ENCODE measurements at places on chromosomes 1 and 21.
A peak's percentile ranks its signal among the peaks of the same experiment; 100 is the strongest.

DNA sequence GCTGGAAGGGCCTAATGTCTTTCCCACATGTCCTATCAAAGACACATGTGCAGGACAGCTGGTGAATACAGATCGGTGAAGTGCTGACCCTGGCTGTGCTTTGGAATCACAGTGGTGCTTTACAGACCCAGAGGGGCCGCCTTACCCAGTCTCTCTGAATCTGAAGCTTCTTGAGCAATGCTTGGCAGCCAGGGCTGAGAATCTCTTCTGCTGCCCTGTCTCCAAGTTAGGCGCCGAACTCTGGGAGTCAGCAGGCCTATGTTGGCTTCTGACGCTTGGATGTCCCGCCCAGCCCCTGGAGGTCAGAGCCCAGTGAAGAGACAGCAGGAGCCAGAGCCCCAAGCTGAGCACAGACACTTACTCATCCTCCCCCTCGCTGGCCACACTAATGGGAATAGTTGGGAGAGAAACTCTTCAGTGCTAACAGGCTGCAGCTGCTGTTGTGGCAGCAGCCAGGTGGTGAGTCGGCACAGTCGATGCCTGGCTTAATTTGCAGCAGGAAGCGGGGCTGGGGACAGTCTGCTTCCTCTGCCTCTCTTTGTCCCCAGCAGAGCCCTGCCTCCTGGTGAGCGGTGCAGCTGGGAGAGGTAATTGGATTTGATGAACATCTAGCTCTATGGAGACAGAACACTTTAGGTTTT, 68.1 kb downstream of the URB2 start:
- peaks cover 25% of the 10 kb centered on the region for H3K4me1 ChIP-seq
- peak; percentile 35 for DNase-seq
- H3K27me3 ChIP-seq, result peaks cover 6% of the 10 kb centered on the region
- H3K4me3 ChIP-seq, result peak overlapping the region; percentile 56
- H3K27ac ChIP-seq, result no peak overlapping the region

DNA sequence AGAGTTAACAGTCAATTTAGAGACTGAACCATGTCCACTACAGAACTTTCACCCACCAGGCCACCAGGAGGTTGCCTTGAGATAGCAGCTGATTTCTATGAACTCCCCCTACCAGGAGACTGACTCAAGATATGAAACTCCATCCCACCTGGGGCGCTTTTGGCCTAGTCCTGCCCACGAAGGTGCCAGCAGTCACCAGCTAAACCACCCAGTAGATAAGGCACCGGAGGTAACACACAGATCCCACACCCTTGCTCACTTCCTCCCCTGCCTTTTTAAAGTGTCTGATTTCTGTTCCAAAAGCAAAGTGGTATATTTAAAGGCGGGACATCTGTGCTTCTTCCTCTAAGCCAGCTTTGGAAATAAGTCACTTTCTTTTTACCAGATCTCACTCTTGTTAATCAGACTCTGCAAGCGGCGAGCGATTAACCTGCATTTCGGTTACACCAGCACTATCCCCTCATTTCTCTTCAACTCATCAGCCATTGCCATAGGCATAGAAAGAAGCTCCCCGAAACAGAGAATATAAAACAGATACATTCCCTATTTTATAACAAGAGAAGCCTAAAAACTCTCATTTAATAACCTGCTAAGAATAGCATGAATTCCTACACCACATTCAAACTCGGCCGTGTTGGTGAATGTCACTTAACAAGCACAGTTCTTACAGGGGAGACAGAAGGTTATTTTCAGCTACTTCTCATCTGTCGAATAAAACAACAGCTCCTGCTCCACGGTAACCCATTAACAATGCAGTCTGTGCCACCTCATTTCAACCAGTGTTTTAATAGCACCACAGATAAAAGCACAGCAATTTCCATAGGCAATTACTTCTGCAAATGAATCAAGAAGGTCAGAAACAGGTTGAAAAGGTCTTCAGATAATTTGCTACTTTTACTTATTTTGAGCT, 318.1 kb downstream of the KCNH1 start:
- H3K36me3 ChIP-seq, result no peaks in the 10 kb centered on the region
- no peak overlapping the region for H3K4me3 ChIP-seq
- no peak for DNase-seq
- peaks cover 5% of the 10 kb centered on the region for H3K4me1 ChIP-seq
- H3K27me3 ChIP-seq, result peaks cover 7% of the 10 kb centered on the region
- no peak overlapping the region for H3K27ac ChIP-seq

DNA sequence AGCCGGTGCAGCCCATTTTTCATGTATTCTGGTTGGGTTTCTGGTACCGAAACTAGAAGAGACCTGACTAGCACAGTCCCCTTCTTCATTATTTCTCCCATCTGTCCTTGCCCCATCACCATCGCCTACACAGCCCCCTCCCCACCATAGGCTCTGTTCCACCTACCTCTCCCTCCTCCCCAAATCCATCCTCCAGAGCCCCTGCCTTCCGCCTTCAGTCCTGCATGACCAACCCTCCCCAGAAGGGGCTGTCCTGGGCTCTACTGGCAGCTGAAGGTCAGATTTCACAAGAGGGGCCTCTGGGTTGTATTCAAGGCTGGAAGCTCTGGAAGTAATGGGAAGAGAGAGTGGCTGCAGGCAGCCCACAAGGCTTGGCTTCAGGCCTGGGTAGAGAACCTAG, 55.2 kb downstream of the SDC3 start:
- H3K4me3 ChIP-seq, result no peak overlapping the region
- H3K36me3 ChIP-seq, result no peaks in the 10 kb centered on the region
- DNase-seq, result peak; percentile 40
- peaks cover 43% of the 10 kb centered on the region for H3K4me1 ChIP-seq

GRCh38 chr1:40769815-40770214, 13.8 kb upstream of the KCNQ4 start:
- H3K27ac ChIP-seq, result peak overlapping the region; percentile 36
- DNase-seq, result no peak
- peaks cover 56% of the 10 kb centered on the region for H3K36me3 ChIP-seq
- H3K4me1 ChIP-seq, result peaks cover 28% of the 10 kb centered on the region

DNA sequence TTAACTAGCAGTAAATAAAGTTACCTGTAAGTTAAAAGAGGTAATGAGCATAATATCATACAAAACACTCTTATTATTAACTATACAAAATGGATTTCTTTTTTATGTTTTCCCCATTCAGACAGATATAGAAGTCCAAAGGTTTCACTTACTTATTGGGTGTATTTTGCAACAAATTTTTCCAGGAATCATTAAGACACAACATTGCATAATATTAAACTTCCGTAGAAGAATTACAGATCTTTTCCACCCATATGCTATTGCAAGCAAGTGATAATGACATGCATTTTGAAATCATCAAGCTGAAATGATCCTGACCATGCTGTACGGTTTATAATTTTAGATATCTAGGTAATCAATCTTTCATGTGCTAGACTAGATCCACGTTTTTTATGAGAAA, 957.0 kb downstream of the NCAM2 start:
- no peak for DNase-seq
- H3K4me3 ChIP-seq, result no peak overlapping the region
- H3K27ac ChIP-seq, result no peak overlapping the region
- H3K4me1 ChIP-seq, result no peaks in the 10 kb centered on the region

GRCh38 chr1:66489151-66489550, 44.8 kb upstream of the SGIP1 start:
- H3K36me3 ChIP-seq, result no peaks in the 10 kb centered on the region
- H3K4me1 ChIP-seq, result peaks cover 1% of the 10 kb centered on the region
- no peak overlapping the region for H3K4me3 ChIP-seq

GRCh38 chr1:39154553-39155421, 49.7 kb upstream of the MACF1 start:
- H3K4me3 ChIP-seq, result no peak overlapping the region
- H3K36me3 ChIP-seq, result peaks cover 28% of the 10 kb centered on the region
- H3K4me1 ChIP-seq, result peaks cover 77% of the 10 kb centered on the region
- peak overlapping the region; percentile 91 for H3K27ac ChIP-seq

GRCh38 chr1:65751961-65752360, 40.7 kb upstream of the PDE4B start:
- no peak overlapping the region for H3K27ac ChIP-seq
- H3K27me3 ChIP-seq, result peaks cover 7% of the 10 kb centered on the region
- DNase-seq, result no peak
- H3K36me3 ChIP-seq, result no peaks in the 10 kb centered on the region

GRCh38 chr1:110668549-110668948, 6.2 kb downstream of the KCNA3 start:
- H3K36me3 ChIP-seq, result peaks cover 4% of the 10 kb centered on the region
- no peak for DNase-seq
- H3K4me1 ChIP-seq, result peaks cover 3% of the 10 kb centered on the region
- H3K4me3 ChIP-seq, result no peak overlapping the region
- no peak overlapping the region for H3K27ac ChIP-seq
- H3K27me3 ChIP-seq, result peaks cover 50% of the 10 kb centered on the region

GRCh38 chr1:151005729-151006319, 878 bp downstream of the MINDY1 start:
- peaks cover 76% of the 10 kb centered on the region for H3K4me1 ChIP-seq
- peak overlapping the region; percentile 99 for H3K27ac ChIP-seq
- peak overlapping the region; percentile 98 for H3K4me3 ChIP-seq

DNA sequence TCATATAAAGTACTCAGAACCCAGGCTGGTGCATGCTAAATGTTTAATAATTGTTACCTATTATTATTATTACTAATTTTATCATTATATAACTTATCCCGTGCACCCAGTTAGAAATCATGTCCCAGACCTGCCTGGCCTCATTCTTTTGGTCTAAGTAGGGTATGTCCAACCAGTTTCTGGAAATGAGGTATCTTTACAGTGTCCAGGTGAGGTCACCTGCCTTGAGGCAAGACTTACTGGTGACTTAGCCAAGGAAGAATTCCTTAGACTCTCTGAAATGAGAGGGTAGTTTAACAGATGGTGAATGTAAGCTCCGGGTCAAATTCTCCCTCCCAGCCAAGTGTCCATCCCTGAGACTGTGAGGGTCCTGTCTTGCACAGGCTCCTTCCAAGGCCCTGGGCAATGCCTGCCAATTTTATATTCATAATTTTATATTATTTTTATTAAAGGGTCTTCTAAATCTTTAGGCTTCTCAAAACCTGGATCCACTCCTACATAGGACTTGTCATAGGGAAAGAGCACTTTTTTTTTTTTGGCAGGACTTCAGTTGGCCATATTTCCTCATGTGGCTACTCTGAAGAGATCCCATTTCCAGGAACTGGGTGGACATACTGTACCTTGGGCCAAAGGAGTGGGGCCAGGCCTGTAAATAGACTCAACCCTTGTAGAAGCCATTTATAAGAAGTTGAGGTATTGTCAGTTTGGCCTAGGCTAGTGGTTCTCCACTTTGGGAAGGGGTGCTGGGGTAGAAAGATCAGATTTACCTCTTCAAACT, 96.7 kb upstream of the KCNA3 start:
- no peak for DNase-seq
- H3K27me3 ChIP-seq, result peaks cover 45% of the 10 kb centered on the region
- H3K36me3 ChIP-seq, result no peaks in the 10 kb centered on the region
- H3K4me3 ChIP-seq, result no peak overlapping the region
- no peak overlapping the region for H3K27ac ChIP-seq

DNA sequence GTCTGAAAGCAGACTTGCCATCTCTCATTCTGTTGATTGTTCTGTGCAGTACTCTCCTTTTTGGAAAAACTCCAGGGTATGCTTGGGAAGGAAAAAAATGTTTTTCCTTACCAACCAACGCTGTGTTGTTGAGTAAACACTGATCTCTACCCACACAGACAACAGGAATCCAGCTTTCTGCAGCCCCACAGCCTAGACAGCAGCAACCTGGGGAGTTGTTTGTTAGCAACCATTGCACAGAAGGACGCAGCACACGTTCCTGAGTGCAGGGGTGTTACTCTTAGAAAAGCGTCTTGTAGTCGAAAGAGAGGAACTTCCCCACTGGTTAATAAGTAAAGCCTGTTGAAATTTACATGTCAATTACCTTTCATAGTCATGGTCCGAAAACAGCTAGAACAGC, 56.6 kb downstream of the SMYD2 start:
- peak overlapping the region; percentile 10 for H3K27ac ChIP-seq
- peaks cover 32% of the 10 kb centered on the region for H3K4me1 ChIP-seq
- peaks cover 7% of the 10 kb centered on the region for H3K27me3 ChIP-seq

GRCh38 chr1:156525071-156525501, 24.5 kb upstream of the MEF2D start:
- peak; percentile 25 for DNase-seq
- H3K4me3 ChIP-seq, result no peak overlapping the region
- peak overlapping the region; percentile 80 for H3K27ac ChIP-seq
- peaks cover 32% of the 10 kb centered on the region for H3K36me3 ChIP-seq
- peaks cover 28% of the 10 kb centered on the region for H3K4me1 ChIP-seq

DNA sequence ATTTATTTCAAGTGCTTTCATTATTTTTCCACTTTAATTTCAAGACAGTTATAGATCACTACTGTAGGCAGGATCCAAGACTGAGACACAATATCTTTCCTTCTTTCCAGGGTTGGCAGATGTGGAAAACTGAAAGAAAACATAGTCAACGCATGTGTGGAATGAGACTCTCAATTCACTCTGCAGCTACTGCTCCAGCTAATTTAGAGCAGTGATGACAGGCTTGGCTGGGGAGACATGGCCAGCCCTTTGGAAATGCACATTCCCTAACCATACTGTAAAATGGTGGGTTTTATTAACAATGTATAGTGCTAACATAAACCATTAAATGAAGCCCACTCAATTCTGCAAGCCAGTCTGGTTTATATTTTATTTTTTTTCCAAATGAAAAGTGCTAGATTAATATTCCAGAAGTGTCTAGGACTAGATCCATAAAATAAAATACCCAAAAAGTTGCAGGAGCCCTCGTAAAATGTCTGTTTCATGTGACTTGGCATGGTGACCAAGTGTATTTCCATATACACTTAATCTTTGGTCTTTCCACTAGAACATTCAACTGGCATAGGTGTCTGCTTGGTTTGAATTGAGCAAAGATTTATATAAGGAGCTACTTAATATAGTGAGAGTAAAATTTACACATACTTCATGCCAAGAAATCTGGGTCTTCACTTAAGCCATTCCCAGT, 32.9 kb downstream of the COL11A1 start:
- no peak overlapping the region for H3K4me3 ChIP-seq
- H3K27me3 ChIP-seq, result no peaks in the 10 kb centered on the region
- H3K36me3 ChIP-seq, result peaks cover 5% of the 10 kb centered on the region

DNA sequence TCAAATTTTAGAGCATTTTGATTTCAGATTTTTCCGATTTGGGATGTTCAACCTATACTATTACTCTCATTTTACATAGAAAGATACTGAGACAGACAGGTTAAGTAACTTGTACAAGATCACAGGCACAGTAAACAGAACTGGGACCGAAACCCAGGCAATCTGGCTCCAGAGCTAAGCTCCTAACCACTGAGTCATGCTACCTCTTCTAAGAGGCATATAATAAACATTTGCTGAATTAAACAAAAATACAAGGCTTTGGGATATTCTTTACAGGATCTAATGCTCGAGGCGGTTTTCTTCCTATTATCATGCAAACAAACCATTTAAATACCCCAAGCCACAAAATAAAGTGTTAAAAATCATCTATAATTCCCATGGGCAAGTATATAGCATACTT, 50.3 kb downstream of the MCOLN2 start:
- no peak overlapping the region for H3K27ac ChIP-seq
- H3K4me3 ChIP-seq, result no peak overlapping the region
- H3K27me3 ChIP-seq, result peaks cover 23% of the 10 kb centered on the region
- peaks cover 10% of the 10 kb centered on the region for H3K4me1 ChIP-seq
- peaks cover 3% of the 10 kb centered on the region for H3K36me3 ChIP-seq

- H3K4me1 ChIP-seq, result peaks cover 49% of the 10 kb centered on the region
- H3K4me3 ChIP-seq, result no peak overlapping the region
- no peaks in the 10 kb centered on the region for H3K36me3 ChIP-seq
- no peak for DNase-seq
- peaks cover 20% of the 10 kb centered on the region for H3K27me3 ChIP-seq
- H3K27ac ChIP-seq, result no peak overlapping the region
Measured at GRCh38 chr21:45391743-45392572, 13.0 kb upstream of the COL18A1 start.

GRCh38 chr1:156126630-156127534, 12.4 kb downstream of the LMNA start:
- H3K4me3 ChIP-seq, result no peak overlapping the region
- peak overlapping the region; percentile 72 for H3K27ac ChIP-seq

Measured in nephron progenitor cell (in vitro differentiated cells).